ENCODE measurements at places on chromosomes 6 and 20. TPM values are rescaled to one million over a fixed set of nuclear protein-coding genes. Genes with fewer than 3 reads are reported as not detected.

Gene LTB
- not detected for total RNA-seq

Gene MAP7
- 1.5 TPM for total RNA-seq

Gene ANKRD66
- not detected for total RNA-seq

Gene CD93
- total RNA-seq: under 0.01 TPM

Gene GJE1
- total RNA-seq: not detected

Gene NRSN1
- total RNA-seq: not detected

Gene CAGE1
- under 0.01 TPM for total RNA-seq

Gene SNAP91
- 0.17 TPM for total RNA-seq

Gene CLPSL2
- not detected for total RNA-seq

Gene MBOAT1
- total RNA-seq: 6.6 TPM

Gene ZC3H12D
- under 0.01 TPM for total RNA-seq

Gene KHDC1L
- not detected for total RNA-seq

Gene DXO
- total RNA-seq: 11.6 TPM

Gene PNPLA1
- total RNA-seq: not detected

Gene OR2J1
- total RNA-seq: not detected

Gene LGSN
- under 0.01 TPM for total RNA-seq

Gene TINAG
- total RNA-seq: not detected

Gene MYMX
- not detected for total RNA-seq

Gene PYGB
- 81.7 TPM for total RNA-seq

Gene GJA10
- not detected for total RNA-seq

Gene COL9A3
- 0.17 TPM for total RNA-seq

Gene TRIM40
- not detected for total RNA-seq
